A673 (cell line): ENCODE measurements at places on chromosomes 12 and 14. TPM values are rescaled to one million over a fixed set of nuclear protein-coding genes. Genes with fewer than 3 reads are reported as not detected.

HCAR1 gene
- 1.9 and 2.0 TPM in 2 replicates for total RNA-seq

NEUROD4 gene
- total RNA-seq = not detected in 2 replicates

- DNase-seq = no peak
Observed at GRCh38 chr14:50006141-50006540, 110.2 kb downstream of the VCPKMT start.

GRCh38 chr12:5809586-5809985 lies 135.5 kb downstream of the ANO2 start:
- DNase-seq = no peak

- DNase-seq = no peak
Observed at GRCh38 chr12:115380546-115381120, 696.7 kb upstream of the TBX3 start.

DNA sequence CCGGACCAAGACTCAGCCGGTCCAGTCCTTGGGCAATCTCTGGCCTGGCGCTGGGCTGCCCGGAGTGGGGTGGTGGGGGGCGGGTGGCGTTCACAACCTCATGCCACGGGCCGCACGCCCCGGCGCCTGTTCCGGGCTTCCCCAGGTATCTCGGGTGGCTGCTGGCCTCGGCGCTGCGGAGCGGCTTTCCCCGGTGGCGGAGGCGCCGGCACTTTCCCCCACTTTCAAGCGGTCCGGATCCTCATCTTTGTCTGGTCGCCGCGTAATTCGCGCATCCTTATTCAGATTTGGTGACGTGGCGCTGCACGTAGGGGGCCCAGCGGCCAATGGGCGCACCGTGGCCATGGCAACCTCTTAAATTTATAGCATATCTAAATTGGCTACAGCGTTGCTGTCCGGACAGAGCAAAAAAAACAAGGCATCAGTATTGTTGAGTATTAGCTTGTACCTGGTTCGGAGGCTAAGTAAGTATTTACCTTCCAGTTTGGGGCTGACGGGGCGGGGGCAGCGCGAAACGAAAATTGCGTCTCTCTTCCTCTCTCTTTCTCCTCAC lies at the start of gene LHX5:
Gene LHX5, minus strand, starts transcription at position 253 of the 553 bp plus-strand sequence. CDS start 373 bp downstream, outside the sequence.
- no peak for DNase-seq

HOXC11 gene
- 5.7 and 7.0 TPM in 2 replicates for total RNA-seq

- no peak for DNase-seq
Observed at GRCh38 chr14:20499881-20500280, 5.5 kb upstream of the RNASE10 start.

MAP3K9 gene
- total RNA-seq = 5.4 and 6.4 TPM in 2 replicates

DNA sequence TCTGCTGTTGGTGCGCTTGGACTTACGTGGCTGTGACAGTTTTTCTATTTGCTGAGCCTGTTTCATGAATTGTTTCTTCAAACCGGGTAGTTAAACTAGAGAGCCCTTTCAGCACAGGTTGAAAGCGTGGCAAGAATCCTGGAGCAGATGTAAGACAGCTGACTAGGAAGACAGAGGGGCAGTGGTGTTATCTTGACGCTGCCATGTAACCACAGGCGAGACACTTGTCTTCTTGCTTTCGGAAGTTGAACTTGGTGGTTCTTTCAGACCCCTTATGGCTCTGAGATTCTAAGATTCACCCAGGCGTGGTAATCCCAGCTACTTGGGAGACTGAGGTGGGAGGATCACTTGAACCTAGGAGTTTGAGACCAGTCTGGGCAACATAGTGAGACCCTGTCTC lies 4.3 kb downstream of the EMP1 start:
- no peak for DNase-seq
